AG09319 (cell line): ENCODE measurements at places on chromosomes 7 and 10.
A peak's percentile ranks its signal among the peaks of the same experiment; 100 is the strongest.

DNA sequence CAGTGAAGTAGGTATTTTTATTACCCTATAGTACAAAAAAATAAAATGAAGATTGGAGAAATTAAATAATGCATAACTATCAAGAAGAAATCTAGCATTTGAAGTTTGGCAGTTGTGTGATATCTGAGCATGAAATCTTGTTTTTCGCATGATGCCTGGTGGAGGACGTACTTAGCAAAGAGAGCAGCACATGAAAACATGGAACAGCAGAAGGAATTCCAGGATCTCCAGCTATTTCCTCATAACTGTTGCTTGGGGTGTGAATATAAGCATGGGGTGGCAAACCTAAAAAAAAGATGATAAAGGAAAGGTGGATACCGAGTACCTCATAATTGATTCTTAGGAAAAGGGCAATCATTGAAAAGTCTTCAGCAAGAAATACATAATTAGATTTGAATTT lies 174.3 kb upstream of the FAM3C start:
- no peak for DNase-seq

GRCh38 chr7:38881947-38882684 lies 26.9 kb downstream of the VPS41 start:
- no peak for DNase-seq

GRCh38 chr7:47071866-47072265 lies 510.0 kb downstream of the TNS3 start:
- DNase-seq = no peak

- DNase-seq = no peak
Observed at GRCh38 chr7:73521636-73522104, 423 bp downstream of the BAZ1B start.

- no peak for DNase-seq
Observed at GRCh38 chr7:111558991-111559390, 3.3 kb downstream of the IMMP2L start.

DNA sequence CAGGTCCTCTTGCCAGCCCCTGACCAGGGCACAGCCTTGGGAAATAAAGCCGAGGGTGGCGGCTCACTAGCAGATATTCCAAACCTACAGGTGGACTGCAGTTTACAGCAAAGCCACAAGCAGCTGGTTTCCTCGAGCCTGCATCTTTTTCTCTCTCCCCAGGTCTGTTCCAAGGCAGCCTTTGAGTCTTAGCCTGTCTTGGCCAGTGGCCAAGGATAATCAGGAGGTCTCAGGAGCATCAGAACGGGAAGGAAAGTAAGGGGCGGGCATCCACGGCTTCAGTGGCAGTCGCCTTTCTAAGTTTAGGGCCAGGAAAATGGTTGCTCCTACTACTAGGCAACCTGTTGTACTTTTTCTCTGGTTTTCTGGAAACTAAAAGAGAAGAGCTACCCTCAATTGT lies 219.7 kb upstream of the ZMIZ1 start:
- no peak for DNase-seq

DNA sequence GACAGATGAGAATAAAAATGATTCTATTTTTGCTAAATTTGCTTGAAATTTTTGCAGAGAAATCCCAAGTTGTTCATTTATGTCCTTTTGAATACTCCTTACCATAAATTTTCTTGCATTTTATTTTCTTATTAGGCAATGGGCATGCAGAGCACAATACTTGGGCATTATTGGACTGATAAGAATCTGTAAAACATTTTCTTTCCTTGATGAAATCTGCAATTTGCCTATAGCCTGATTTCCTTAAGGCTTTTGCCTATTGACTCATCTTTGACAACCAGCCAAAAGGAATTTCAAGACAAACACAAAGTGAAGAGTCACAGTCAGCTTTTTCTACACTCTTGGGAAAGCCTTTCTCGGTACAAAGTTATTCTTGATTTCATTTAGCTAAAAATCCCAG lies 30.5 kb upstream of the GNAT3 start:
- peak; percentile 55 for DNase-seq

- DNase-seq = no peak
Observed at GRCh38 chr7:2920956-2921652, 77.0 kb upstream of the GNA12 start.
